ENCODE measurements at places on chromosomes 4 and X.
A peak's percentile ranks its signal among the peaks of the same experiment; 100 is the strongest.

DNA sequence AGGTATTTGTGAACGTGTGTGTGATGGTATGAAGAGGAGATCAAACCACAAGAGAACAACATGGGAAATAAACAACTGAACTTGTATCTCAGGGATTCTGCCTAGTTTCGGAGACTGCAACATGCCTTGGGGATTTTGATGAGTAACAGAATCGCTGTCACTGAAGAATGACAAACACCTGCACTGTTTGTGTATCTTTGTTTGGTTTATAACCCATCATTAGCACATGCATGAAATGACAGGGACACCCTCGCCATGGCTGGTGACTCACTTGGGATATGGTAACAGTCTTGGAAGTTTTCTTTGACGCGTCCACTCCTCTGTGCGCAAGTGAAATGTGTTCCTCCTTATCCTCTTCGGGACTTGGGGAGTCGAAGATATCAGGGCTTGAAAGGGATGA lies 30.3 kb upstream of the MAP3K15 start:
- no peak for DNase-seq

DNA sequence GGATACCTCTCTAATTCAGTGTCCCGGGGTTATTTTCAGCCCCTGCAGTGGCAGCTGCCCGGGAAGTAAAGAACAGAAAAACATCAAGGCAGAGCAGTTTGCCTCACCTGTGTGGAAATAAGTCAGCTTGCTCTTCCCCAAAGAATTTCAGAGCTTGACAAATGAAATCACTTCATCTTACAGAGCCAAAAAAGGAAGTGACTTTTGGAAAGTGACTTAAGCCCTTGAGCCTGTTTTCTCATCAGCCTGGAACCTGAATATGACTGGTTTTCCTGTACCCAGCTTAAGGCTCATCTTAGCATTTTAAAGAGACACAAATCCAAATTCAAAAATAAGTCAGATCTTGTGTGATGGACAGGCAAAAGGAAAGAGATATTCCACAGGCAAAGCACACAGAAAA lies 211.6 kb downstream of the RCHY1 start:
- DNase-seq, result no peak

DNA sequence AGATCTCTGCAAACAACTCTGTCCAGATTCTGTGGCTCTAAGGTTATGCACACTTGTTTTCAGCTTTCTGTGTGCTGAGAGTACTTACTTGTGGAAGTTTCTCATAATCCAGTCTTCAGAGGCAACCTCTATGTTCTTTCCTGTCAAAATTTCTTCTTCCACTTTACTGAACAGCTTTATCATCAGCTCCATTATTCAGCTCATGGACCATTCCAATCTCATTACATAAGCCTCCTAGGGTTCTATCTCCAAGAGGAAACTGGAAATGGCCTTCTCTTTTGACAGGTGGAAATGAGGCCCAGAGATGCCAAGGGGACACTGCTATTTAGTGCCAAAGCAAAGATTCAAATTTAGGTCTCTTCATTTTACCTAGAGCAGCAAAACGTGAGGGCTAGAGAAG lies 61.3 kb downstream of the CHRDL1 start:
- no peak for DNase-seq

- DNase-seq, result no peak
Observed at GRCh38 chr4:161522031-161522430, 641.8 kb downstream of the FSTL5 start.

- no peak for DNase-seq
Observed at GRCh38 chr4:165663411-165663810, 209.6 kb upstream of the TLL1 start.

DNA sequence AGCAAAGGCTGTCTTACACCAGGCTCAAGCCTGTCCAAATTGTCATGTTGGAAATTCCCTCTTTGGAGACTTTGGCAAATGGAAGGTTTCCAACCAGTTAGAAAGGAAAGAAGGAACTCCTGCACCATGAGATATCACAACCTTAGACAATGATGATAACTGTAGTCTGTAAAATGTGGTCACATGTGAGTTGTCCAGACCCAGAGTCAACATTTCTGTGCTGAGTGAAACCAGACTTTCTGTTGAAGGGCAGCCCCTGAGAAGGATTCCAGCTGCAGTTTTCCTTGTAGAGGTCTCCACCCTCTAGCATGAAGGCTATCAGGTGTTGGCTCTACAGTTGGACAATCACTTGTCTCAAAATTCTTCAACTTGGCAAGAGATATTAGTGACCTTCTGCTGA lies 82.4 kb downstream of the SOX3 start:
- no peak for DNase-seq

DNA sequence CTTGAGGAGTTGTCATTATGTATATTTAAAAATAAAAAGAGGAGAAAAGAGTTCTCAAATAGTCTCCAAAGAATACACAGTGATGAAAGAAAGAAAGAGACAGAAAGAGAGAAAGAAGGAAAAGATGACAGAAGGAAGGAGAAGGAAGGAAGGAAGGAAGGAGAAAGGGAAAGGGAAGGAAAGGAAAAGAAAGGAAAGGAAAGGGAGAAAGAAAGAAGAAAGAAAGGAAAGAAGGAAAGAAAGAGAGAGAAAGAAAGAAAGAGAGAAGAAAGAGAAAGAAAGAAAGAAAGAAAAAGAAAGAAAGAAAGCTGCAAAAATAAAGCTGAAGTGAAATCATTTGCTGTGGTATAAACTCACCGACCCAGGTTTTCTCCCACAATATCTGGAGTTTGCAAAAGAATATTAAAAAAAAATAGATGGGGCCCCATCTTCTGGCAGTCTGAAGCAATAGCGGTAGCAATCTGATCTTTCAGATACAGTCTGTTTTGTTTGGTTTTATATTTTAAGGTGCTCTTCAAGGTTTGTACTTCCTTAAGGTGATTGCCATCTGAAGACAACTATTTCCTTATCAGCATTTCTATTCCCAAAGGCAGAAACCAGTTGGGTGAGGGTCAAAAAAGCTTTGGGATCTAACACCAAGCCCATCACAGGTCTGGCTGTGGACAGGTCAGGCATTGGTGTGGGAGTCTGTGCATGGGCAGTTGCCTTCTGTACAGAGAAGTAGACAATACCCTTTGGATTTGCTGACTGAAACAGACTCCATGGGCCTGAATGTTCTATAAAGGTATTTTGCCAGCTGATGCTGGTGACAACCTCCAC lies 160.4 kb downstream of the CPEB2 start:
- DNase-seq, result no peak

- no peak for DNase-seq
Observed at GRCh38 chrX:13283512-13283911, 36.3 kb downstream of the ATXN3L start.

DNA sequence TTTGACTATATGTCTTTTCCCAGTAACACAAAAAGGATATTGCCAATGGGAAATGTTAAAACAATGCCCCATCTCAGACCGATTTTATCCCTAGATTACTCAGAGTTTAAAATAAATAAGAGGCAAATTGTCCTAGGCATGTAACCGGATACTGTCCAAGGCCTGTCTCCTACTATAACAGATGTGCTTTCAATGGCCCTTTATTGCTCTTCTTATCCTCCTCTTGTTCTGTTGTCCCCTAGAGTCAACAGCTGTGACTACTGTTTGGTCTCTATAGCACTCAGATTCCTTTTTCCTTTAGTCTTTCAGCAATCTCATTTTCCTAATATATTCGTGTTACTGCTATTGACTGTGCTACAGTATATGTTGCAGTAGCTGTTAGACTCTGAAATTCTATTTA lies 66.8 kb upstream of the PLS3 start:
- DNase-seq, result no peak

GRCh38 chrX:115367951-115368350 lies 78.4 kb downstream of the LUZP4 start:
- no peak for DNase-seq

DNA sequence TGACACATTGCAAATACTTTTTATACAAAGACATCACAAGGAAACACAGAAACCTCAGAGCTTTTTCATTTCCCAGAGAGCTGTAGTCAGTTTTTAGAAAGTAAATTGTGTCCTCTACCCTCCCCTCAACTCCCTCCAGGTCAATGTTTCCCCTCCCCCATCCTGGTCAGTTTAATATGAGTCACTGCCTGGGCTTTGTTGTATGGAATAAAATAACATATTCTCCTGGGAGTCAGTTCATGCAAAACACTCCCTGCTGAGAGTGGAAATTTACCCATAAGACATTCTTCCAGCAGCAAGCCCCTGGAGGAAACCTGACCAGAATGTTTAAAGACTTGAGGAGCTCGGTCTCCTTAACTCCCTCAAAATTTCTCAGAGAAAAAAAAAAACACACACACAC lies 270.1 kb upstream of the LDB2 start:
- DNase-seq, result no peak

GRCh38 chr4:24645765-24646550 lies 61.6 kb upstream of the DHX15 start:
- DNase-seq, result no peak

- no peak for DNase-seq
Observed at GRCh38 chrX:14300376-14300775, 229.0 kb upstream of the GLRA2 start.

GRCh38 chrX:155877288-155877687 lies 3.9 kb upstream of the VAMP7 start:
- DNase-seq, result no peak

- DNase-seq, result no peak
Observed at GRCh38 chr4:101669138-101669831, 121.2 kb upstream of the BANK1 start.

GRCh38 chr4:120198411-120198810 lies 131.8 kb upstream of the MAD2L1 start:
- no peak for DNase-seq

DNA sequence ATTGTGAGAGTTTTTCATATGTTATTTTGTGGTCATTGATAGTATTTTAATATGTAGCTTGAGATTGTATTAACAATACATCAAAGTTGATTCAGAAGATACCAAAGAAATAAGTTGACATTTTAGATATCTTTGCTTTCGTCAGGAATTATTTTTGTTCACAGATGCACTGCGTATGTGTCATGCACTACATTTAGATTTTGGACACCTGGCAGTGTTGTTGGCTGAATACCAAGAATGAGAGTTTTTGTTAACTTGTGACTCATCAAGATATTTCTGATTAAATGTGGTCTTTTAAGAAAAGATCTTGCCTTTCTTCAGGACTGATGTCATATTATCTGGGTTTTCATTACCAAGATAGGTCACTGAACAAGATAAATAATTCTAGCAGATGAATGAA lies 633.4 kb downstream of the CENPC start:
- DNase-seq, result no peak

- DNase-seq, result no peak
Observed at GRCh38 chrX:129824620-129825019, 19.1 kb downstream of the ZDHHC9 start.

GRCh38 chr4:18749391-18749790 lies 727.8 kb upstream of the LCORL start:
- DNase-seq, result no peak

GRCh38 chr4:185272245-185272644 lies 62.8 kb downstream of the SNX25 start:
- no peak for DNase-seq

DNA sequence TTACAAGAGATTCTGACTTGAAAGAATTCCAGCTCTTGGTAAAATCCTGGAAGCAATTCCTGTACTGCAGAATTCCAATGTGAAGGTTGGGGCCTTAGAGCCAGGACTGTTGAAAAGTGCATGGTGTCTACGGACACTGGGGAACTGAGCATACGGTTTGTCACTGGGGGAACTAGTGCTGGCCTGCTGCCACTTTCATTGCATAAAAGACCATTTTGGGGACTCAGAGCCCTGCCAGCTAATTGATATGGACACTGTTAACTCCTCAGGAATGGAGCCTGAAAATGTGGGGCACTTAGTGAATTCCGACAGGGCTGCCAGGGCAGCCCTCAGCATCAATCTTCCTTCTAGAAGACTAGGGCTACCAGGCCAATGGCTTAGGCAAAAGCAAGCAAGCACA lies 55.9 kb downstream of the AMOT start:
- DNase-seq, result no peak

DNA sequence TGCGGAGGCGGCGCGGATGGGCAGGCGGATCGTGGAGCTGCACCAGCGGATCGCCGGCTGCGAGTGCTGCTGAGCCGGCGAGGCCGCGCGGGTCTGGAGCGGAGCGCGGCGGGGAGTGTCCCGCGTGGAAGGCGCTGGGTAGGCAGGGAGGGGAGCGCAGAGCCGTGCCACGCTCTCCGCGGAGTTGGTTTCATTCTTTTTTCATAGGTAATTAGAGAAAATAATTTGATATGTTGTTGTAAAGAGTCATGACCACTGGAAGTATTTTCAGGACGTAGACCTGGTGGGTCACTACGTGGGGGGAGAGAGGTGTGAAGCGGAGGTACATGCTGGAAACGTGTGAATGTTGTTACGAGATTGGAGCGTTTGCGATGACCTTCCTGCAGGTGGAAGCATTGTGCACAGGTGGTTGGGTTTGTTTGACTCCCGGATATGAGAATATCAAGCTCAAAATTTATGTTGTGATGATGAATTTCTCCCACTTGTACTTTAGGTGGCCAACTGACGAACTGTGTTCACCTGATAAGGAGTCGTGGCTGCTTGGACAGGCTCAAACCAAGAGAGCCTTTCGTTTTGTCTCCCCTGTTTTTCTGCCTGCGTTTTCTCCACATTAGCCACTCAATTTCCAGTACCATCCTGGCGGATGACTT lies 19.1 kb upstream of the S100P start:
- DNase-seq, result peak; percentile 26

DNA sequence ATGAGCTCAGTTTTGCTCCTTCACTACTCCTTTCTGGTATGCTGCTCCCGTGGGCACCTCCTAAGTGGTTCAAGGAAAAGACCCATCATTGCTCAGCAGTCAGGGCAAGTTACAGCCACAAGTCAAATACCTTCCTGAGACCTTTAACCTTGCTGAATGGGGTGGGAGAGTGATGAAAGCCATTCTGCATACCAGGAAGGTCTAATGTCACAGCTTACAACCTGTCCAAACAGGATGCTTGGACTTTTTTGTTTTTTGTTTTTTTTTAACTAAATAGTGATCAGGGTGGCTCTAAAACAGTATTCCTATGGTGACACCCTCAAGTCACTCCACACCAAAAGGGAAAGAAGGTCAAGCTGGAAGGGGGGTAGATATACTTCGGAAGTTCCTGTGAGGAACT lies 93.1 kb downstream of the GPC3 start:
- DNase-seq, result no peak

DNA sequence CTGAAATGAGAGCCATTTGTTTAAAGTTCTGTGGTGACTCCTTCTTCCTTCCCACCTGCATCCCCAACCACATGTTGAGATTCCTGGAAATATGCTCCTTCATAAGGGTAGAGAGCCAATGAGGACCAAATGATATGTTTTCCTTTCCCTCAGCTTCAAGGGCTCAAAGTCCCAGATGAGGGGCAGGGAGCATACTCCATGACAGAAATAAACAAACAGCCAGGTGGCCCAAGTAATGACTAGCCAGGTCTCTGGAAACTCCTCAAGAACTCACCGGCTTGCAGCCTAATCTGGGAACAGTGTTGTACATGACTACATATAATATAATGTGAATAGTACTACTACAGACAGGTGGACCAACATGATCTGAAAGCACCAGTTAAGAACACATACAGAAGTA lies 392.3 kb downstream of the PACRGL start:
- no peak for DNase-seq

All from stimulated activated CD4-positive, alpha-beta T cell treated with anti-CD3 and anti-CD28 coated beads, TNF-alpha, amount 100 ng/mL, for 24 hours (primary cell).